ENCODE measurements at places on chromosomes 2 and 18.

- DNase-seq = no peak
These were observed 255.4 kb downstream of the ALPK2 start for GRCh38 chr18:58373481-58373880.

DNA sequence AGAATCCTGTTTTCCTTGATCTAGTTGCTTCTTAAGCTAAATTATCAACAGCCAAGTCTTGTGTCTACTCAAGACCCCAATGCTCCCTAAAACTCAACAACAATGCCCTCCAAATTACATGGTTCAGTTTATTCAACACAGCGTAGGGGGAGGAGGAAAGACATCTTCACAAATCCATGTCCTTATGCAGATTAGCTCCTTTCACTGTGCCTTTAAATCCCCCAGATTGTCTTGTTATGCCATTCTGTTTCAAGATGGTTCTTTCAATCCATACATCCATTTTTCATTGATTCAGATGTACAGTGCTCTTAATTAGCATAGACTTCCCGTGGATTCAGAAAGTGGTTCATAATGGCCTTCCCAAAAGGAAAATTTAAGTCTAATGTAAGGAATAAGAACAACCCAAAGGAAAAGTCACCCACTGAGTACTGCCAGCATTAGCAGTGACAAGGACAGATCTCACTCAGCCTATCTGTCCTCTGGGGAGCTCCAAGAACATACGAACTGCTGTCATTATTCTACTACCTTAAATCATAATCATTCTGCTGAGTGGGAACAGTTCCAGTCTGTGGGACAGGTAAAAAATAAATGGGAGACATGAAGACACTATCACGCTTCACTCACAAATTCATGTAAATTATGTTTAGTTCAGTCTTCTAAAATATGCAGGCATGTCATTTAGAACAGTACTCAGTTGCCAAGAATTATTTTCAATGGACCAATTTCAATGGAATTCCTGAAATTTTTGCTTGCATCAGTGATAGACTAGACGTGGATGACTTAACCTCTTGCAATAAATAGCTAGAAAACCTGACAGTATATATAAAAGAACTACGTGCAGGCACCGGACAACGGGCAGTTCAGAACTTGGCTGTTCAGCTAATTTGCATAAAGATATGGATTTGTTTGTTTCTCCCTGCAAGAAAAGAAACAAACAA is 58.9 kb upstream of the RNU4ATAC start:
- DNase-seq = peak; percentile 17

GRCh38 chr2:174802459-174802858 is 38.2 kb upstream of the CHRNA1 start:
- DNase-seq = no peak

GRCh38 chr2:96508521-96509113 is 3.5 kb upstream of the NEURL3 start:
- DNase-seq = no peak

DNA sequence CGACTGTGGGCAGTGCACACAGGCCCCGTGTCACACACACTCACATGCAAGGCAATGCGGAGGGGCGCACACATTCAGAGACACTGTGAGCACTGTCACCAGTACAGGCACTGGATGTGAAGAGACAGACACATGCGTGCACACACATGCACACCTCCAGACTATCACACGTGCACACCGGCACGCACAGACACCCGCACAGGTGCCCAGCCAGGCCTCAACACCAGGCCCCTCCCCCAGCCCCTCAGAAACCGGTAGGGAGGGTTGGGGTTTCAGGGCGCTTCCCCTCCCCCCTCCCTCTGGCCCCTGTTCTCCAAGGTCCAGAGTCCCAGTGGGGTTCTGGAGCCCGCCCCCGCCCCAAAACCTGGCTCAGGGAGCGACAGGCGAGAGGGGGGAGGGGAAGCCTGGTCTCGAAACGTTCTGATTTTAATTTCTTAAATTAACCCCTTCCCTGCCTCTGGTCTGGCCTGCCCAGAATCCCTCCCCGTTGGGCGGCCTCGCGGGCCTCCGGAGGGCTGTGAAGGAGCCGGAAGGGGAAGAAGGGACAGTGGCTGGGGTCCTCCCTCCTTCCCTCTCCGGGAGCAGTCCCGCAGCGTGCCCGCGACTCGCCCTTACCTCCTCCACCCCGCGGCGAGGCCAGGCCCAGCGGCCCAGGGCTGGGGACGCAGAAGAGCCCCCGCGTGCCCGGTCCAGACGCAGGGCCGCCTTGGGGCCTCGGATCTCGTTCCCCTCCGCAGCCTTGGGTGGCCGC is 558 bp downstream of the FBXO41 start:
- peak; percentile 58 for DNase-seq

DNA sequence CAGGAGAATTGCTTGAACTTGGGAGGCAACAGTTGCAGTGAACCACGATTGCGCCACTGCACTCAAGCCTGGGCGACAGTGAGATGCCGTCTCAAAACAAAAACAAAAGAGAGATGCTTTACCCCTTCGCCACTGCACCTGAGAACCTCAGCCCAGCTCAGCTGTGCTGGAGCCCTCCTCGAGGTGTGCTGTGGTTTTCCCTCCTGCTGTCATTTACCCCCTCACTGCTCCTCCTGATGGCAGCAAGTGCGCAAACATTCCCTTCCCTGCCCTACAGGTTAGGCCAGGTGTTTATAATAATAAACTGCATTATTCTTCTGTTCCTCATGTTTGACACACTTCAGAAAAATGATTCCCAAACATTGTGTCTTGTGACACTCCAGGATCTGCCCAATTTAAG is 8.4 kb downstream of the FBXO36 start:
- peak; percentile 19 for DNase-seq

GRCh38 chr2:80114812-80115211 is 189.7 kb downstream of the LRRTM1 start:
- DNase-seq = no peak

GRCh38 chr18:49127471-49128190 is 176.9 kb upstream of the SMAD7 start:
- no peak for DNase-seq

DNA sequence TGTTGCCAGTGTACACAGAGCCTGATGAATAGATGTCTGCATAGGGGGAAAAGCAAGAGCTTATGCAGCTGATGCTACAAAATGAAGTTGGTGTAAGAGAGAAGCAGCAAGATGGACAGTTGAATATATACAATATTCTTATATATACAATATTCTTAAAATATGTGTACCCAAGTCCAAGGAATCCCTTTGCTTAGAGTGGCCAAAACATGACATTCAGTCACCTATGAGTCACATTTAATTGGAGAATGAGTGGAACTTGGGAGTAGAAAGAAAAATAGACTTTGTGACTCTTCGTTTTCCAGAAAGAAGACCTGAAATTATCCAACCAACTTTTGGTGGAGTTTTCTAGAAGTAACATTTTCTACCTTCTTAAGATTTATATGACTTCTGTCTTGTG is 81.8 kb downstream of the SCN9A start:
- DNase-seq = no peak
